ENCODE measurements at places on chromosomes 7 and 10. TPM values are rescaled to one million over a fixed set of nuclear protein-coding genes. Genes with fewer than 3 reads are reported as not detected.

The LIPJ gene
- total RNA-seq: 0.30 TPM

The CREB3L2 gene
- total RNA-seq: 14.1 TPM

The FAM25A gene
- total RNA-seq: not detected

The UNC5B gene
- 5.7 TPM for total RNA-seq

The LIPM gene
- total RNA-seq: not detected

The MARVELD1 gene
- total RNA-seq: 3.3 TPM

The ATG9B gene
- total RNA-seq: not detected

The FAM25C gene
- total RNA-seq: not detected

The OPALIN gene
- not detected for total RNA-seq

The SAMD9L gene
- 1.9 TPM for total RNA-seq

The TLX1 gene
- total RNA-seq: not detected

The WDFY4 gene
- 1.2 TPM for total RNA-seq

The RSU1 gene
- 21.3 TPM for total RNA-seq

The BEND7 gene
- 25.3 TPM for total RNA-seq

The CALCR gene
- total RNA-seq: 0.64 TPM

The AZGP1 gene
- total RNA-seq: 0.82 TPM

The CTAGE4 gene
- total RNA-seq: not detected

The SPDYE8 gene
- not detected for total RNA-seq

The PPP1R17 gene
- not detected for total RNA-seq

The NUTM2E gene
- total RNA-seq: not detected

The FOXI2 gene
- not detected for total RNA-seq

The MRLN gene
- 119 TPM for total RNA-seq

The RBM20 gene
- 14.2 TPM for total RNA-seq

The DNAJC9 gene
- 6.6 TPM for total RNA-seq

The PIK3CG gene
- total RNA-seq: 1.1 TPM

The ZNF117 gene
- total RNA-seq: 2.0 TPM

The TRPV5 gene
- not detected for total RNA-seq

The TACR2 gene
- total RNA-seq: 0.46 TPM

The TAS2R5 gene
- not detected for total RNA-seq

The DLD gene
- total RNA-seq: 219 TPM

The EPHA1 gene
- total RNA-seq: 0.28 TPM

The ELOVL3 gene
- 0.26 TPM for total RNA-seq

The SLC39A12 gene
- not detected for total RNA-seq

The HOXA3 gene
- 3.6 TPM for total RNA-seq

The FAM20C gene
- 46.8 TPM for total RNA-seq

The KCNH2 gene
- 0.22 TPM for total RNA-seq

The DNAJC1 gene
- total RNA-seq: 12.1 TPM

The GDF10 gene
- total RNA-seq: 0.19 TPM

The NEURL1 gene
- 103 TPM for total RNA-seq

The CCDC3 gene
- total RNA-seq: 6.2 TPM

The TAS2R3 gene
- 0.25 TPM for total RNA-seq

The PKD1L1 gene
- total RNA-seq: 1.4 TPM

The EVX1 gene
- not detected for total RNA-seq

The ZNF425 gene
- 1.9 TPM for total RNA-seq

The MARCHF5 gene
- 52.3 TPM for total RNA-seq

The FXYD4 gene
- not detected for total RNA-seq

The TWIST1 gene
- 0.20 TPM for total RNA-seq

The PLAC9 gene
- 9.9 TPM for total RNA-seq

The CDK6 gene
- total RNA-seq: 5.6 TPM

The URGCP gene
- total RNA-seq: 41.6 TPM

The STEAP2 gene
- 1.4 TPM for total RNA-seq

The FAM24A gene
- not detected for total RNA-seq
